ENCODE measurements at places on chromosomes 6 and 20. TPM values are rescaled to one million over a fixed set of nuclear protein-coding genes. Genes with fewer than 3 reads are reported as not detected.

The RAET1L gene
- 0.58 TPM for total RNA-seq

The SAMD3 gene
- total RNA-seq = not detected

The CLVS2 gene
- total RNA-seq = 0.07 TPM

The PRKN gene
- total RNA-seq = not detected

The ENPP5 gene
- not detected for total RNA-seq

The DDO gene
- 0.07 TPM for total RNA-seq

The KIAA0408 gene
- total RNA-seq = 7.1 TPM

The BPIFB4 gene
- not detected for total RNA-seq

The TMEM63B gene
- total RNA-seq = 16.0 TPM

The SYCP2L gene
- total RNA-seq = 3.2 TPM

The TAAR8 gene
- not detected for total RNA-seq

The MAN1A1 gene
- 0.05 TPM for total RNA-seq

The RSPH4A gene
- total RNA-seq = 0.24 TPM
